Activated T-helper 1 cell treated with anti-CD3 and anti-CD28 coated beads, Interleukin-2, amount 50 U/mL, for 16 hours (primary cell): ENCODE measurements at places on chromosomes 5 and 9.

GRCh38 chr9:113949571-113950078, 73.5 kb downstream of the ZNF618 start:
- DNase-seq: no peak

DNA sequence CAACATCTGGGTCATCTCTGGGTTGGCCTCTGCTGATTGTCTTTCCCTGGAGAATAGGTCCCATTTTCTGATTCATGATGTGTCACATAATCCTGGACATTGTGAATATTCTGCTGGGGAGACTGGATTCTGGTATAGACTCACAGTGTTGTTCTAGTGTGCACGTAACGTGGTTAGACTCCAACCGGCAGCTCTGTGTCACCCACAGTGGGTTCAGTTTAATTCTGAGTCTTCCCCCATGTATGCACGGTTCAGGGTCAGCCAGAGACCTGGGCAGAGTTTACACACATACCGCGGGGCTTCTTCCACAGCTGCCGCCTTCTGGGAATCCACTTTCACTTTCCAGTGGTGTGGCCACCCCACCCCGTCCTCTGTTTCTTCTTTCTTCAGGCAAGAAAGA, 38.0 kb upstream of the LRRC14B start:
- no peak for DNase-seq

- no peak for DNase-seq
Observed at GRCh38 chr5:25006734-25007133, 362.0 kb upstream of the CDH10 start.

GRCh38 chr9:19373527-19373926, 6.5 kb downstream of the RPS6 start:
- no peak for DNase-seq

- DNase-seq: no peak
Observed at GRCh38 chr5:33105521-33105941, 335.2 kb upstream of the TARS1 start.

DNA sequence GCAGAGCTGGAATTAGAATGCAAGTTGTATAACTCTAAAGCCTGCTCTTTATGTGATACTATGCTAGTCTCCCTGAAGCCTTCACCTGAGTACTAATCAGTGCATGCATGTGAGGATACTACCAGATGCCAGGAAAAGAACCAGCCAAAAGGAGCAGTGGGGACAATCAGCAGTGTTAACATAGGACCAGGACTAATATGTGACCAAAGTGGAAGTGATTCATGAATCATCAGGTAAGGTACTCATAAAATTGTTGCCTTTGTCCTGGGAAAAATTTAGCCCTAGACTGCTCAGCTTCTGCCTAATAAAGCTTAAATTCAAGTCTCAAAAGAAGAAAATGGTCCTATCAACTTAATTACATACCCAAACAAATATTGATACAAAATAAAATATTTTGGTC, 13.4 kb upstream of the TSLP start:
- no peak for DNase-seq
